Kidney tubule cell (primary cell): ENCODE measurements at places on chromosomes 3 and 15.

GRCh38 chr3:196654735-196655090 is 15.2 kb downstream of the NRROS start:
- DNase-seq = peak; percentile 78

DNA sequence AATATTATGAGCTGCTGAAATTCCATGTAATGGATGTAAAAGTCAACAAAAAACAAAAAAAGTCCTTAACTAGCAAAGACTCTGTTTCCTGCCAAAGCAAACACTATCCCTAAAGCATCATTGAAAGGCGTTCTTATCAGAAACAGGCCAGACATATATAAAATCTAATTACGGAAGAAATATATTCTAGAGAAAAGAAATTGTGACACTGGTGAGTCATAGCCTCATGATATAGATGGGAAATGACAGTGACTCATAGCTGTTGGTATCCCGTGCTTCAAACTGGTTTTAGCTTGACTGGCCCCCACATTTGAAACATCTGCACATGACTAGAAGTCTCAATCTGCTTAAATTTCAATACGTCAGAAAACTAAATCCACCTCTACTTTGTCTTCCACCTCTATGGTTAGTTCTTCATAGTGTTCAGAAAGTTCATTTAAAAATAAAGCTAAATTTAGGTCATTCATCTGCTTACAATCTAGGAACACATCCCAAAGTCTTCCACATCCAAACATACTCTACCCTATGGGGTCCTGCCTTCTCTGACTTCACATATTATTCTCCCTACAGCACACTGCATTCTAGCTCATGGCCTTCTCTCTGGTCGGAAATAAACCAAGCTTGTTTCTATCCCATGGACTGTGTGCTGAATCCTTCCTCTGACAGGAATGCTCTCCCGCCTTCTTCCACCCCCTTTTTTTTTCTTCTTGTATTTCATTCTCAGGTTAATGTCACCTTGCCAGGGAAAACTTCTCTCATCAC is 456.3 kb upstream of the ARRDC4 start:
- peak; percentile 37 for DNase-seq

DNA sequence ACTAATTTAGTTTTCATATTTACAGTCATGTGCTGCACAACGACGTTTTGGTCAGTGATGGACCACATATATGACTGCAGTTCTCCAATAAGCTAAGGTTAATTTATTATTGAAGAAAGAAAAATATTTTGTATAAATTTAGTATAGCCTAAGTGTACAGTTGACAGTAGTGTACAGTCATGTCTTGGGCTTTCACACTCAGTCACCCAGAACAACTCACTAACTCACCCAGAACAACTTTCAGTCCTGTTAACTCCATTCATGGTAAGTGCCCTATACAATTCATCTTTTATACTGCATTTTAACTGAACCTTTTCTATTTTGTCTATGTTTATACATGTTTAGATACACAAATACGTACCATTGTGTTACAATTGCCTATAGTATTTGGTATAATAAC is 3.8 kb upstream of the GABRR3 start:
- peak; percentile 8 for DNase-seq

DNA sequence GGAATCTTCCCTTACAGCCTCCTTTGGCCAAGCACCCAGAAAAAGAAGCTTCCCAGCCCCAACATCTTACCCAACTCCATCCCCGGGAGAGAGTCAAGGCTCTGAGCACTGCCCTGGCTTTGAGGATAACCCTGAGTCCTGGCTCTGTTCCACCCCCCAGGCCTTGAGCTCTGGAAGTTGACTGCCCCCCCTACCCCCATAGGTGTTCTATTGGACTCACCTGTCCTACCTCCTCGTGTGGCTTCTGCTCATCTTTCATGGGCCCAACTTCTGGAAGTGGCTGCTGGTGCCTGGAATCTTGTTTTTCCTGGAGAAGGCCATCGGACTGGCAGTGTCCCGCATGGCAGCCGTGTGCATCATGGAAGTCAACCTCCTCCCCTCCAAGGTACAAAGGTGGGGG is 22.3 kb downstream of the NOX5 start:
- no peak for DNase-seq

GRCh38 chr3:152185891-152186630 is 82.7 kb upstream of the MBNL1 start:
- no peak for DNase-seq

- DNase-seq = no peak
Observed at GRCh38 chr3:184505076-184505878, 56.3 kb upstream of the EPHB3 start.

GRCh38 chr3:109852283-109852682 is 514.9 kb upstream of the DPPA4 start:
- no peak for DNase-seq

DNA sequence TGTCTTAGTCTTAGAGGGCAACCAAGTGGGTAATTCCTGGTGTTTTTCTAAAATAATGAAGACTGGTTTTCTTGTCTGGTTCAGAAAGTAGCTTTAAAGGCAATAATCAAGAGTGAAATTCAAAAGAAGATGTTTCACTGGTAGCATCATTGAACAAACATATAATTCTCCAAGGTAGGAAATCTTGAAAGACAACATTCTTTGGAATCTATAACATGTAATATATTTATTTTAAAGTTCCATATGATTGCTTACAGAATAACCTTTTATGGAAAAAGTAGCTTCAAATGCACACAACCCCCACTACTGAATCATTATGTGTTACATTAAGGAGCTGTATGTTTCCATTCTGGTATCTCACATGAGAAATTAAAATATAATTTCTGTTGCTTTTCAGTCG is 13.8 kb upstream of the FOXP1 start:
- no peak for DNase-seq

GRCh38 chr3:187507905-187508304 is 139.7 kb downstream of the RTP4 start:
- peak; percentile 91 for DNase-seq

GRCh38 chr3:71690341-71690841 is 34.8 kb downstream of the EIF4E3 start:
- DNase-seq = peak; percentile 81

DNA sequence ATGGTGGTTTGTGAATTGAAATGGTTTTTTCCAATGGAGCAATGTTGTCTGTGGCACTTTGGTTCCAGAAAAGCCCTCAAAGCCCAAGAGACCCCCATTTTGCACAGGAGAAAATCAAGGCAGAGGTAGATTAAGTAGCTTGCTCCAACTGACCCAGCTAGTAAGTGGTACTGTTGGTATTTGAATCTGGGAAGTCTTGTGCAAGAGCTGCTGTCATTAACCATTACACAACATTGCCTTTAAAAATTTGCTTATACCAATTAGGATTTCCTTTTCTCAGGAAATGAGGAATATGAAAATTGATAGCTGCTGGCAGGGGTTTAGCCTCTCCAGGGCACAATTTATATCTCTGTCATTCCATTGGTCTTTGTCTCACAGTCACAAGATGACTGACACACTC is 102.4 kb upstream of the UBE3A start:
- DNase-seq = no peak

- DNase-seq = peak; percentile 41
Observed at GRCh38 chr3:176916777-176917176, 280.5 kb downstream of the TBL1XR1 start.

DNA sequence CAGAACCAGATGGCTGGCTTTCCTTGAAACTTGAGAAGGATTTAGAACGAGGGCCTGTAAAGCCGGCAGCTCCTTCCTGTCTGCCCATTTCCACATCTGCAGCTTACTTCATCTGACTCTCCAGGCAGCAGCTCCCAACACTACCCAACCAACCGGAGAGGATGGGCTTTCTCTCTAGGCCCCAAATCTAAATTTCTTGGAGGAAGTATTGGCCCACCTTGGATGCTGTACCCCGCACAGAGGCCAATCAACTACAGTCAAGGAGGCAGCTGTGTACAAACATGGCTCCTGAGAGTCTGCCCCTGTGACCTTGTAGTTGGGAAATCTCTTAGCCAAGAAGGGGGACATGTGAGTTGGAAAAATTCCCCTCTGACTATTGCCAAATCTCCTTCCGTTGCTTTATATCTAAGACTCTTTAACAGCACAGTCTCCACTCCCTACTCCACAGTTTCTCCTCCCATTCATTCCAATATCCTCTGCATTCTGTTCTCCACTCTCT is 8.0 kb upstream of the ACAP2 start:
- no peak for DNase-seq

DNA sequence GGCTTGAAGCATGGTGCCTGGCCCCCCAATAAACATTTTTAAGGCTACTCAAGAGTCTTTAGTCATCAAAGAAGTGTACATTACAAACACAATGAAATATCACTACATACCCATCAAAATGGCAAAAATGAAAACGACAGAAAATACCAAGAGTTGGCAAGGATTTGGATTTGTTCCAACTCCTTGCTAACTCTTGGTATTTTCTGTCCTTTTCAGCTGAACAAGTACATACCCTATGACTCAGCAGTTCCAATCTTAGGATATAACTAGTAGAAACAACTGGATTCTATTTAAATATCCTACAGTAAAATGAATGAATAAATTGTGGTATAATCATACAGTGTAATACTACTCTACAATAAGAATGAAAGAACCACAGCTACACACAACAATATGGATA is 25.1 kb upstream of the GABPB1 start:
- DNase-seq = no peak

DNA sequence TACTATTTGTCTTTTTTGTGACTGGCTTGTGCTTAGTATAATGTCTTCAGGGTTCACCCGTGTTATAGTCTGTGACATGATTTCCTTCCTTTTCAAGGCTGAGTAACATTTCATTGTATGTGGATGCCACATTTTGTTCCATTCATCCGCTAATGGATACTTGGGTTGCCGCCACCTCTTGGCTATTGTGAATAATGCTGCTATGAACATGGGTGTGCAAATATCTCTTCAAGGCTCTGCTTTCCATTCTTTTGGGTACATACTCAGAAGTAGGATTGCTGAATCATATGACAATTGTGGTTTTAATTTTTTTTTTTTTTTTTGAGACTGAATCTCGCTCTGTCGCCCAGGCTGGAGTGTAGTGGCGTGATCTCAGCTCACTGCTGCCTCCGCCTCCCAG is 15.4 kb downstream of the CRTC3 start:
- no peak for DNase-seq

DNA sequence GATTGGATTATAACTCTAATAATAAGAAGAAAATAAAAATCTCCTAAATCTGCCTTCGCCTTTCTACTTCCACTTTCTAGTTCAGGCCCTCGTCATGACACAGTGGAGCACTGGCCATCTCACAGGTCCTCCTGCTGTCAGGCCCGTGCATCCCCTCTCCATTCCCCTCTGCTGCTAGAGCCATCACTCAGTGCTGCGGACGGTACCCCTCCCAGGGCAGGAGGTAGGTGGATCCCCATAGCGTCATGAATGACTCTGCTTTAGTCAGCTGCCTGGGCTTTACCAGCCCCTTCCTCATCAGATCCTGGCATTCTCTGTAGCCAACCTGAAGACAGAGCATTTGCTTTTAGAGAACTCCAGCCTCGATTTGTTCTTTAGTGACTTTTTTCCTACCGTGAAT is 12.0 kb upstream of the PPP1R2 start:
- DNase-seq = no peak

GRCh38 chr3:15557511-15557946 is 36.0 kb upstream of the COLQ start:
- peak; percentile 87 for DNase-seq

- DNase-seq = no peak
Observed at GRCh38 chr15:78418686-78419085, 19.3 kb upstream of the IREB2 start.

GRCh38 chr15:99976811-99977271 is 243.6 kb upstream of the LYSMD4 start:
- peak; percentile 19 for DNase-seq
